ENCODE measurements at places on chromosomes 7 and 10.

GRCh38 chr7:80832006-80832405 is 86.8 kb downstream of the SEMA3C start:
- no peak overlapping the region for H3K27ac ChIP-seq
- no peaks in the 10 kb centered on the region for H3K4me1 ChIP-seq
- H3K36me3 ChIP-seq = no peaks in the 10 kb centered on the region
- DNase-seq = no peak
- H3K4me3 ChIP-seq = no peak overlapping the region

GRCh38 chr7:101667920-101668319 is 38.8 kb upstream of the MYL10 start:
- no peaks in the 10 kb centered on the region for H3K36me3 ChIP-seq
- H3K27me3 ChIP-seq = no peaks in the 10 kb centered on the region
- no peak for DNase-seq
- no peaks in the 10 kb centered on the region for H3K4me1 ChIP-seq

GRCh38 chr7:89666136-89666835 is 488.0 kb upstream of the STEAP1 start:
- H3K4me3 ChIP-seq = no peak overlapping the region
- no peaks in the 10 kb centered on the region for H3K4me1 ChIP-seq
- H3K36me3 ChIP-seq = no peaks in the 10 kb centered on the region
- no peak for DNase-seq

DNA sequence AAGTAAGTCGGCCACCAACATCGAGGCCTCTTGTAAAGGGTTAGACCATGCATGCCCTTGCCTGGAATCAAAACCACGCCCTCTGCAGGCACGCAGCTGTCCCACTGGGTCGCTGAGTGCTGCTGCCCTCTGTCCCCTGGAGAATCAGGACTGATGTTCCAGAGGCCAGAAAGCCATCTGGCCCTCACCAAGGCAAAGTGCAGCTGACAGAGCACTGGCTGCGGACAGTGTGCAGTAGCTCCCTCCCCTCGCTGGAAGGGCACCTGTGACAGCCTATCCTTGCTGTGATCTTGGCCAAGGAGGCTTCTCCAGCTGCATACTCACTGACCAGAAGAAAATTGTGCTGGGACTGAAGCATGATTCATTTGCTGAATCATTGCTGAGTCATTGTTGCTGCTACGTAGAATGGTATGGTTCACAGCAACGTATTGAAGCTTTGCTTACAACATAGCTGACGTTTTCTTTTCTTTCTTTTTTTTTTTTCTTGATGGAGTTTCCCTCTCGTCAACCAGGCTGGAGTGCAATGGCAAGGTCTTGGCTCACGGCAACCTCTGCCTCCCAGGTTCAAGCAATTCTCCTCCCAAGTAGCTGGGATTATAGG is 30.4 kb downstream of the DDC start:
- H3K4me1 ChIP-seq = peaks cover 4% of the 10 kb centered on the region
- no peak overlapping the region for H3K4me3 ChIP-seq
- peaks cover 4% of the 10 kb centered on the region for H3K27me3 ChIP-seq
- H3K27ac ChIP-seq = no peak overlapping the region
- DNase-seq = no peak
- H3K36me3 ChIP-seq = no peaks in the 10 kb centered on the region
